GM13976 (cell line): ENCODE measurements at places on chromosomes 16 and 17.
A peak's percentile ranks its signal among the peaks of the same experiment; 100 is the strongest.

DNA sequence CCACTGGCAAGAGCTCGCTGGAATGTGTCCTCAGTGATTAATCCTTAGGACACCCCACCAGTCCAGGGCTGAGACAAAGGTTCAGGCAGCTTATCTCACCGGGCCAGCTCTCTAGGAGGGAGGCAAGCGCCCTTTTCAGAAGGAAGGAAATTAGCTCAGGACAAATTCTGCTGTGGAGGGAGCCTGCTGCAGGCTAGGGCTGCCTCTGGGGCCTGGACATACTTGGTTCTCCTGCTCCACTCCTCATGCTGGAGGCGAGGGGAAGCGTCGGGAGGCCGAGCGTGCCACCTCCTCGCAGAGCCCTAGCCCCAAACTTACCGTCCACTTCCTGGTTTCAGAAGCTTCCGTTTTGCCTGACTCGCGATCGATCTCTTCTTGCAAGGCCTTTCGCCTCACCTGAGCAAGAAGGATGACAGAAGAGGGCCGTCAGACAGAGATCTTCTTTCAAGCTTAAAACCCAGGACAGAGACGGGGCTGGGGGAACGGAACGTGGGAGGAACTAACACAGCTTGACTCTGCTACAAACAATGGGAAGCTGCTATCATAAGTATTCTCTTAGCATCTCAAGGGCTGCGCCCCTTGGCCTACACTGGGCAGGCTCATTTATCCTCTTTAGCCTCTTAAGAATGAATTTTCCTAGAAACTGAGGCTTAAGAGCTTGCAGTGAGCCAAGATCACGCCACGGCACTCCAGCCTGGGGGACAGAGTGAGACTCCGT is 7.7 kb downstream of the KNOP1 start:
- DNase-seq: no peak

DNA sequence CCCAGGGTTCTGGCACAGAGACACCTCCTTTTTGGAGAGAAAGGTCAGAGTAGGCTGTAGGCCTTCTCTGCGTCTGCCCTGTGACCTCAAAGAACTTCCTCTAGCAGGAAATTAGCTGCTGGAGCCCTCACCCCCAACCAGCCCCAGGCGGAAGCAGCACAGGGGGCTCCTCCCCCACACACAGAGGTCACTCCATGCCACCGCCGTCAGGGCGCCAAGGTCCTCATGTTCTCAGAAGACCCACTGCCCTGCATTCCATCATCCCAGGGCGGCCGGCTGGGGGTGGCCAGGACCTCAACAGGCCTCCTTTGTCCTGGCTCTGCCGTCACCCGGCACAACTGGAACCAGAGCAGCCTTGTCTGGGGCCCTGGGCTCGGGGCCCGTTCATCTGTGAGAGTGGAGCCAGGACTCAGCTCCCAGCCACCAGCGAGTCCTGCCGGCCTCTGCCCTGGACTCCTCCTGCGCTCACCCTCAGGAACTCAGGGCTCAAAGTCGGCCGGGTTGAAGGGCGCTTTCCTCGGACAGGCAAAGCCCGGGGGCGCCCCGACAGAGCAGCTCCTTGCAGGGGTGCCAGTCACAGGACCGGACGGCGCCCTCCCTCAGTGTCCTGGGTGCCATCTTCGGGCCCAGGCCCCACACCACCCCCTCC is 1.2 kb downstream of the TMC6 start:
- peak; percentile 78 for DNase-seq

DNA sequence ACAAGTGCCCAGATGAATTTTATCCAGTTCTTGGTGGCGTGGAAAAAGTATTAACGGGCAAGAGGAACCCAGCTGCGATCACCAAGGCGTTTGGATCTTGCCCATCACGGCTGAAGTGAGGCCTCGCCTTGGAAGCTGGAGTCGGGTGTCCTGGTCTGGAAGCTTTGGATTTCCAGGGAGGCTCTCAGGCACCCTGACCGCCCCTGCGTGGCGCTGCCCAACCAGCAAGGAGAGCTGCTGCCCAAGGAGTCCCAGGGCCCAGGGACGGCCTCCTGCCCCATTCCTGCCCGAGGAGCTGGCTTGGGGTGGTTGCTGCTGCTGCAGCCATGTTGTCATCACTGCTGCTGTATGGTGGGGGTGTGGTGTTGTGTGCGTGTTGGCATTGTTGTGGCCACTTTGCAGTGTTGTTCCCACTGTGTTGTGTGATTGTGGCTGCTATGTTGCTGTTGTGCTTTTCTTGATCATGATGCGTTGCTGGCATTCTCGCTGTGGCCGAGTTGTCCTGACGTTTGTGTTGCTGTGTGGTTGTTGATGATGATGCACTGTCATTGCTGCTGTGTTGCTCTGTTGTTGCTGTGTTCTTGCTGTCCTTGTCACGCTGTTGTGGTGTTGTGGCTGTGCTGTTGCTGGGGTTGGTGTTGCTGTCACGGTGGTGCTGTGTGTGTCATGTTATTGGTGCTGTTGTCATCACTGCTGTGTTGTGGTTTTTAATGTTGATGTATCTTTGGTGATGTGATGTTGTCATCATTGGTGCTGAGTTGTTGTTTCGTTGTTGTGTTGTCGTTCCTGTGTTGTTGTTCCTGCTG is 318.8 kb downstream of the C16orf95 start:
- no peak for DNase-seq

DNA sequence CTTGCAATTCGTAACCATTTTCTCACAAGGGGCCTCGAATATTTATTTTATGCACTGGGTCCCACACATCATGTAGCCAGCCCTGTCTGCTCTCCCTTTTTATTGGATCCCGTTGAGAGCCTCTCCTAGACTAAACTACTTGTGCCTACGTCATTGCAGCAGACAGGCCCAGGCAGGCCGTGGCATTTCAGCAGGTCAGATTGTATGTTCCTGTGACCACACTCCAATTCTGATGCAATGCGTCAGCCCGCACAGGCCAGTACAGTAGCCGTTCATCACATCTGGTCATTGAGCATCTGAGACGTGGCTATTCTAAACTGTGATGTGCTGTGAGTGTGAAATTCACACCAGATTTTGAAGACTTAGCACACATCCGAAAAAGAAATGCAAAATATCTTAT is 42.2 kb downstream of the ABAT start:
- DNase-seq: no peak

DNA sequence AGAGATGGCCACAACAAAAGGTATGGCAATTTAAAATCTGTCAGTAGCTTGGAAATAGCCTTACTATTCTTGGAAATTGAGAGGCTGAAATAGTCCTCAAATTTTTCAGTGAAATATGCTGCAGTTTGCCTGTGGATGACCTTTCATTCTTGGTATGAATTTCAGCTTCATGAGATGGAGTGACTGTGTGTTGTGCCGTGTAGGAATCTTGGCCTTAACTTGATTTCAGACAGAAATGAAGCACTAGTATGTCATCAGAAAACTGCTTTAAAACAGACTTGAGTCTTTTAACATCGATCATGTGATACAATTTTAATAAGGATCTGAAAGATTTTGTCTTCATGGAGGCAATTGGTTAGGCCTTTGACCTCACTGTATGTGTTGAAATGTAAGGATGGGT is 247.2 kb downstream of the CNTNAP4 start:
- no peak for DNase-seq

GRCh38 chr16:87046235-87046634 is 271.0 kb downstream of the C16orf95 start:
- DNase-seq: no peak

DNA sequence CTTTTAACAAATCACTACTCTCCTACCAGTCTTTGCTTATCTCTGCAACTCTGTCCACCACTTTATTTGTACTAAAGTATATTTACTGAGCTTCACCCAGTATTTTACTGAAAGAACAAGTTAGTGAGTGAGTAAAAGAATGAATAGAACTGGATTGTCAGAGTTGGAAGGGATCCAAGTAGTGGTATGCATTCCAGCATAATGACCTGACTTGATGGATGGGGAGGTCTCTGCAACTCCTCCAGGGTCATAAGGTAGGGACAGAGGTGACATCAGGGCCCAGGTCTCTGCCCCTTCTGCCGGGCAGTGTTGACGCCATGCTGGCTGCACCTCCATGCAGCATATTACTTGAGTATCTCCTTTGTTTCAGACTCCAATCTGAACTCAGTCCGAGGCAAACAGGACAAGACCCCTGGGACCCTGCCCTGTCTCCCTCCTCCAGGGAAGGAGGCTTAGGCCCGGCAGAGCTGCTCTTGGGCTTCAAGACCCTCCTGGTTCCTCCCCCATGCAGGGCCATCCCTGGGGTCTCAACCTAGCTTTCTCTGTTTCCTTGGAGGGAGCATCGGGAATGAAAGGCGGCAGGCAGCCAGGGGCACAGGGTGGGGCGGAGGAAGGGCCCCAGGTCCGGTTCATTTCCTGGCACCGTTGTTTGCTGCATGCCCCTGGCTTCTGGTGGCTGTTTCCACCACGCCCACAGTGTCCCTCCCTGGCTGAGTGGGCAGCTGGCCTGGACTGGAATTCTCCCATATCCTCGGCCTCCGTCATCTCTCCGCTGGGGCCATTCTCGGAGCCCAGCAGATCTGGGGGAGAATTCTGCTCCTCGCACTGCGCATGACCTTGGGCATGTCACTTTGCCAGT is 12.4 kb upstream of the ITGA3 start:
- DNase-seq: no peak

DNA sequence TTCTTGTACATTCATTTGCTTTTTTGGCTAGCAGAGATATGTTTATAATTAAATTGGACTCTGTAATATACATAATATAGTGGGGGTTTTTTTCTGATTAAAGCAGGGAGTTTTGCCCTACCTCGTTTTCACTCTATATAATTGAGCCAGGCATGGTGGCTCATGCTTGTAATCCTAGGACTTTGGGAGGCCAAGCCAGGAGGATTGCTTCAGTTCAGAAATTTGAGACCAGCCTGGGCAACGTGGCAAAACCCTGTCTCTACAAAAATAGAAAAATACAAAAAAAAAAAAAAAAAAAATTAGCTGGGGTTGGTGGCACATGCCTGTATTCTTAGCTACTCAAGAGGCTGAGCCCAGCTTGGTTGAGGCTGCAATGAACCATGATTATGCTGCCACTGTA is 42.2 kb downstream of the PAFAH1B1 start:
- DNase-seq: no peak

GRCh38 chr17:59695945-59696681 is 11.1 kb downstream of the PTRH2 start:
- no peak for DNase-seq

DNA sequence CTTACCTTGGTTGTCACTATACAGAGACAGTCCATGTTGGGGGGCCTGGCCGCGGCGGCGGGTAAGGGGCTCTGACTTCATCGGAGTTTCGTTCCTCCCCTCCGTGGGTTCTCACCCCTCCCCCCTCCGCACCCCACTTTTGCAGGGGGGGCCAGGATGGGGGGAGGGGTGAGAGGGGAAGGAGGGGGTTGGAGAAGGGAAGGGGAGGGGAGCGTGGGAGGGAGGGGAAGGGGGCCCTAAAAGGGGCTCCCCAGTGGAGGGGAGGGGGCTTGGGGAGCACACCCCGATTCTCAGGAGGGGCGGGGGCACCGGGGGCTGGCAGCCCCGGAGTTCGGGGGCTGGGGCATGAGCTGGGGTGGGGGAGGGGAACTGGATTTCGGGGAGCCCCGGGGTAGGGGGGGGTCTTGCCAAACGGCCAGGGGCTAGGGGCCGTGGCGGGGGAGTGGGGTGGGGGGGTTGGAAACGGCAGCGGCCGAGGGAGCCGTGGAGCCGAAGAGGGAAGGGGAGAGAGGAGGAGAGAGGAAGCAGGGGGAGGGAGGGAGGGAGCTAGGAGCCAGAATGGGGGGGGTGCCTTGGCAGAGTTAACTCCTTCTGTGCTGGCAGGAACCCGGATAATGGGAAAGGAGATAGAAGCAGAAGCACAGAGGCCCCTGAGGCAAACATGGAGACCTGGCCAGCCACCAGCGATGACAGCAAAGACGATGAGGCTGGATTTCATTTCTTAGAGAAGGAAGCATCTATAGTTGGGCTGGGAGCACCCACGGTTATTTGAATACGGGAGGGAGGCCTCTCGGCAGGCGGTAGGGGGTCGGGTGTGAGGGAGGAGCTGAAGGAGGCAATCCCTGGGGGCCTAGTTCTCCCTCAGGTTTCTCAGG is 2.3 kb downstream of the DLG4 start:
- DNase-seq: peak; percentile 59

GRCh38 chr17:7703584-7704479 is 1.2 kb upstream of the EFNB3 start:
- DNase-seq: no peak

GRCh38 chr16:81647527-81647926 is 131.6 kb upstream of the PLCG2 start:
- DNase-seq: no peak

DNA sequence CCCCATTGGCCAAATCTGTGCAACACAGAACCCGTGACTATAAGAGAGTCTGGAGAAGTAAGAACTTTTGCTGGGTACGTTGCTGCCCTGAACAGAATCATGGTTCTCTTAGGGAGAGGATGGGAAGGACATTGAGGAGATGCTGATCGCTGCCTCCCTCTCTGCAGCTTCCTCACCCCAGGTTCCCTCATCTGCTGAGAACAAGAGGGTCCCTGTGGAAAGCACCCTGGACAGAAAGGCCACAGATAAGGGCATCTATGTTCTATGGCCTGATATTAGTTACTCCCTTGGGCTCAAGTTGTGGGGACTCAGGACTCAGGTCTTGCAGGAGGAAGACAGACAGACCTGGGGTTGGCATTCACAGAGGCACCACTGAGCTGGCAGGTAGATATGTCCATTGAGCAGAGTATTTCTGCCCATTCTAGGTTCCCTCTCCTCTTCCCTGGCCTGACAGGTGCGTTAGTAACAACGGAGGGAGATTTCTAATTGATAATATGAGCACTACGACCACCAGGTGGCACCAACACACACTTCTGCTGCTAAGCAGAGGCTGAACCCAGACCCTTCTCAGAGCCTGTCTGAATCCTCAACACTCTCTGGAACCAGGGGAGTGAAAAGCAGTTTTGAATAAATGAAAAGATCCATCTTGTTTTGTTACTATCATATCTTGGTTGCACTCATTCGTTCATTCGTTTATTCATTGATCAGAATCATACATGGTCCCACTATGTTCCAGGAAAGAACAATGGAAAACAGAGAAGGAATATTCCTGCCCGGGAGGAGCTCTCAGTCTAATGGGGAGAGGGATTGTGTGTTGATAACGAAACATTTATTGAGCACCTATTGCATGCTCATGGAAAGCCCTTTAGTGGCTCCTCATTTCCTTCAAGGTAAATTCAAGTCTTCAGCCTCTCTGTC is 56.4 kb downstream of the SLC6A2 start:
- DNase-seq: peak; percentile 53

DNA sequence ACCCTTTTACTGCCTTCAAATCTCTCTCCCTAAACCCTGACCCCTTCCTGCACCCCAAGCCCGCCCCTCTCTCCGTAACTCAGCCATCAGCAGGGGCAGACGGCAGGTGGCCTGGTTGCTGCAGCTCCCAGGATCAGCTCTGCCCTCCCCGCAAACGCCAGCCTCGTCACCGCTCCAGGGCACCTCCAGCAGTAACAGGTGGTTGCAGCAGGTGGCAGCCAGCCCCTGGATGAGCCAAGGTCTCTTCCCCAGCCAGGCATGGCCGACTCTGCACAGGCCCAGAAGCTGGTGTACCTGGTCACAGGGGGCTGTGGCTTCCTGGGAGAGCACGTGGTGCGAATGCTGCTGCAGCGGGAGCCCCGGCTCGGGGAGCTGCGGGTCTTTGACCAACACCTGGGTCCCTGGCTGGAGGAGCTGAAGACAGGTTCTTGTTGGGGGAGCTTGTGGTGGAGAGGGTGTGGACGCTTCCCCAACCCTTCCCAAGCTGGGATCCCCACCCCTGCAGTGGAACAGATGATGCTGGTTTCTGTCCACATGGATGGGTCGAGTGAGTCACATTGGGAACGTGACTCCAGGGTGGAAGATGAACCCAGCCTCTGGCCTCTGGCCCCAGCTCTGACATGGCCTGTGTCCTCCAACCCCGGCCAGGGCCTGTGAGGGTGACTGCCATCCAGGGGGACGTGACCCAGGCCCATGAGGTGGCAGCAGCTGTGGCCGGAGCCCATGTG is 558 bp downstream of the HSD3B7 start:
- DNase-seq: no peak
